ENCODE measurements at places on chromosomes 13 and 19.

GRCh38 chr13:37526710-37527473, 71.7 kb downstream of the POSTN start:
- H3K27me3 ChIP-seq: no peaks in the 10 kb centered on the region
- no peaks in the 10 kb centered on the region for H3K36me3 ChIP-seq
- H3K27ac ChIP-seq: no peak overlapping the region
- H3K4me1 ChIP-seq: no peaks in the 10 kb centered on the region

GRCh38 chr13:81757348-81757970, 1416.5 kb upstream of the SPRY2 start:
- H3K27ac ChIP-seq: no peak overlapping the region
- no peak for DNase-seq
- no peak overlapping the region for H3K4me3 ChIP-seq

GRCh38 chr19:51525651-51526050, 5.8 kb downstream of the SIGLEC6 start:
- DNase-seq: no peak
- H3K27ac ChIP-seq: no peak overlapping the region
- no peaks in the 10 kb centered on the region for H3K4me1 ChIP-seq
- H3K36me3 ChIP-seq: no peaks in the 10 kb centered on the region
- peaks cover 8% of the 10 kb centered on the region for H3K27me3 ChIP-seq
- no peak overlapping the region for H3K4me3 ChIP-seq

GRCh38 chr13:90246687-90247345, 1100.7 kb upstream of the MIR17HG start:
- no peak overlapping the region for H3K4me3 ChIP-seq
- no peaks in the 10 kb centered on the region for H3K36me3 ChIP-seq
- no peaks in the 10 kb centered on the region for H3K27me3 ChIP-seq
- no peak for DNase-seq
- H3K4me1 ChIP-seq: no peaks in the 10 kb centered on the region

DNA sequence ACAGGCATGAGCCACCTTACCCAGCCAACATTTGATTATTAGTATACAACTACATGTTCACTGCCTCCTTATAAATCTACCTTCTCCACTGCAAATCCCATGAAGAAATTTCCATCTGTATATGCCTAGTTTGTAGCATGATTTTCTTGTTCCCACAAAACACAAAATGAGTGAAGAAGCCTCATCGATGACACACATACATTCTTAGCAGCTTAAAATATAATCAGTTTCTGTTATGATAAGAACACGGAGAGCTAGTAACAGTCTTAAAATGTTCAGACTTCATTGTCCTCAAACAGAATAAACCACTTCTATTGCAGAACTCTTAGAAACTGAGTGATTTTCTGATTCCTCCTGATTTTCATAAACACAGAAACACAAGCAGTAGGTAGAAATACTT, 740.5 kb downstream of the PCDH9 start:
- peaks cover 4% of the 10 kb centered on the region for H3K4me1 ChIP-seq
- no peak overlapping the region for H3K4me3 ChIP-seq
- DNase-seq: no peak
- no peak overlapping the region for H3K27ac ChIP-seq
- H3K36me3 ChIP-seq: no peaks in the 10 kb centered on the region

DNA sequence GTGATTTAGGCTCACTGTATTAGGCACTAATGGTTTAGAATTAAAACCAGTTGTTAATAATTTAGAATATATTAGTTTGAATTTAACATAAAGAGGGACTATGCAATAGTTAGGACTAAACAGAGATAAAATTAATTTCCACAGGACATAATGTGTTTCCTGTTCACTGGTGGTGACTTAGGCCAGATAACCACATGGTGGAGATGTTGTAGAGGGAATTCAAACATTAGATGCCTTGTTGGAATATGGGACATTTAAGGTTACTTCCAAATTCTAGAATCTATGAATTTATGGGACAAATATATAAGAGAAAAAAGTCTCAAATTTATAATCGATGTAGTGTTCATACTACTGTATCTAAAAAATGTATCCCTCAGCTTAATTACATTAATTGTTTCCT, 615.5 kb upstream of the KLHL1 start:
- H3K4me1 ChIP-seq: peaks cover 6% of the 10 kb centered on the region
- H3K27me3 ChIP-seq: no peaks in the 10 kb centered on the region
- no peak overlapping the region for H3K4me3 ChIP-seq
- H3K27ac ChIP-seq: no peak overlapping the region
- no peak for DNase-seq
- no peaks in the 10 kb centered on the region for H3K36me3 ChIP-seq

DNA sequence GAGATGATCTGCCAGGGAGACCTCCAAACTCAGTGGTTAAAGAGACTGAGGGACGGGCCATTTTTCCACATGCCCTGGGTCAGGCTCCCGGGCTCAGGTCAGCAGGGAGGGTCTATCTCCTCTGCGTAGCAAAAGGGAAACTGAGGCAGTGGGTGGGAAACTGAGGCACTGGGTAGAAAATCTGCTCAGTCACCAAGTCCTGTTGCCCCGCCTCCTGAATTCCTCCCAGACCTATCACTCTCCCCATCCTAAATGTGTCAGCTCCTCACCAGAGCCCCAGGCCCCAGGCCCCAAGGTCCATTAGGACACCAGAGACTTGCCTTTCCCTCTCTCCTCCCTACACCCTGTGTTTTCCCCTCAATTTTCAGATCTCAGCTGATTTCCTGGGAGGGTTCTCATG, 2.4 kb downstream of the CD320 start:
- DNase-seq: peak; percentile 44
- H3K27me3 ChIP-seq: peaks cover 3% of the 10 kb centered on the region
- H3K4me1 ChIP-seq: peaks cover 13% of the 10 kb centered on the region
- no peak overlapping the region for H3K27ac ChIP-seq

- peaks cover 5% of the 10 kb centered on the region for H3K27me3 ChIP-seq
- H3K4me3 ChIP-seq: no peak overlapping the region
- DNase-seq: no peak
- H3K27ac ChIP-seq: no peak overlapping the region
- H3K4me1 ChIP-seq: peaks cover 8% of the 10 kb centered on the region
Observed at GRCh38 chr13:53775807-53776206, 747.2 kb downstream of the OLFM4 start.

GRCh38 chr13:110346661-110347067, 39.6 kb downstream of the COL4A2 start:
- no peak overlapping the region for H3K27ac ChIP-seq
- H3K27me3 ChIP-seq: no peaks in the 10 kb centered on the region
- no peak for DNase-seq
- peaks cover 12% of the 10 kb centered on the region for H3K36me3 ChIP-seq

DNA sequence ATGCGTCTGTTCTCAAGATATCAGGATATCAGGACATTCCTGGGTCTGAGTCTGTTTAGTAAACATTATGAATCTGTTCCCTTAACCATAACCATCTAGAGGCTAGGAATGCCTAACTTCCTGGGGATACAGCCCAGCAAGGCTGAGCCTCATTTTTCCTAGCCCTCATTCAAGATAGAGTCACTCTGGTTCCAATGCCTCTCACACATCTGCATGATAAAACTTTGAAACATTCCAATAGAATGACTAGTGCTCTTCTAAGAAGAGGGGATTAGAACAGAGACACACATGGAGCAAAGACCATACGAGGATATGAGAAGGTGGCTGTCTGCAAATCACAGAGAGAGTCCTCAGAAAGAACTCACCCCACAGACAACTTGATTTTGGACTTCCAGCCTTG, 20.6 kb upstream of the CABP5 start:
- no peaks in the 10 kb centered on the region for H3K36me3 ChIP-seq
- no peaks in the 10 kb centered on the region for H3K4me1 ChIP-seq
- DNase-seq: no peak
- no peak overlapping the region for H3K4me3 ChIP-seq

DNA sequence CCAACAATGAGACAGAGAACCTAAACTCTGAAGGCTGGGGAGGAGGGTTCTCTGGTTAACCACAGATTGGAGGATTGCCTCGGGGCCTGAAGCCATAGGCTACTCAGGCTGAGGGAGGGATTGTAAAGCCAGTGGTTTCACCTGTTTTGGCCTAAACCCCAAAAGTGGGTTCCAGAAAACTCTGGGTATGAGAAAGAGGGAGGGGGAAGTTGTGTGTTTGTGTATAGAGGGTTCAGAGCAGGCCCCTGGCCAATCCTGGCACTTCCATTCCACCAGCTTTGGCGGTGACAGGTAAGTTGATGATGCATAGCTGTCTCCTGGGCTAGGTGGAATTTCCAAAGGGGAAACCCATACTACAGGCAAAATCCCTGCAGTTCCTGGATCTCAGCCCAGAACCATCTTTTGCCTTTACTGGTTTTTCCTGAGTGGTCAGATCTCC, 13.5 kb upstream of the CCDC97 start:
- no peaks in the 10 kb centered on the region for H3K27me3 ChIP-seq
- H3K4me1 ChIP-seq: peaks cover 6% of the 10 kb centered on the region
- no peak for DNase-seq
- peak overlapping the region; percentile 29 for H3K27ac ChIP-seq

GRCh38 chr13:41244556-41244955, 18.8 kb downstream of the MTRF1 start:
- no peak overlapping the region for H3K4me3 ChIP-seq
- no peak overlapping the region for H3K27ac ChIP-seq
- H3K4me1 ChIP-seq: no peaks in the 10 kb centered on the region
- DNase-seq: no peak
- no peaks in the 10 kb centered on the region for H3K27me3 ChIP-seq

Data from type B pancreatic cell (in vitro differentiated cells).